Left lung (tissue), 14 donors: ENCODE measurements at places on chromosomes 13 and 19. TPM values are rescaled to one million over a fixed set of nuclear protein-coding genes. Genes with fewer than 3 reads are reported as not detected.

ZNF429 gene
- polyA plus RNA-seq, result 25.6 TPM

PDX1 gene
- not detected for polyA plus RNA-seq

DNA sequence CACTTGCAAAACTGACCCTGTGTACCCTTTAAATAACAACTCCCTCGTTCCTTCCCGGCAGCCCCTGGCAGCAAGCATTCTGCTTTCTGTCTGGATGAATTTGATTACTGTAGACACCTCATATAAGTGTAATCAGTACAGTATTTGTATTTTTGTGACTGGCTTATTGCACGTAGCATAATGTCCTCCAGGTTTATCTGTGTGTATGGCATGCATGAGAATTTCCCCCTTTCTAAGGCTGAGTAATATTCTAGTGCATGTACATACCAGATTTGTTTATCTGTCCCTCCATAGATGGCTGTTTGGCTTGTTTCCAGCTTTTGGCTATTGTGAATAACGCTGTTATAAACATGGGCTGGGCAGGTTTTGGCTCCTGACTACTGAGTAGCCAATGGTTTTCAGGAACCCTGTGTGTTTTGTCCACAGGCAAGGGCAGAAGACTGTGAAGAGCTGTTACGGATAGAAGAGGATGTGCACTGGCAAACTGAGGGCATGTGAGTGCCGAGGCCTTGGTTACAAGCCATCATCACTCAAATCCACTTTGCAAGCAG lies 98.0 kb downstream of the ESD start:
- H3K27me3 ChIP-seq, result no peaks in the 10 kb centered on the region
- H3K36me3 ChIP-seq, result peaks cover 48% of the 10 kb centered on the region
- H3K4me1 ChIP-seq, result peaks cover 6% of the 10 kb centered on the region
- DNase-seq, result no peak
- H3K27ac ChIP-seq, result peak overlapping the region; percentile 30

- H3K4me3 ChIP-seq, result no peak overlapping the region
- H3K27ac ChIP-seq, result no peak overlapping the region
- H3K36me3 ChIP-seq, result no peaks in the 10 kb centered on the region
- H3K27me3 ChIP-seq, result no peaks in the 10 kb centered on the region
- DNase-seq, result no peak
Measured at GRCh38 chr13:85148009-85148408, 651.2 kb downstream of the SLITRK6 start.

DNA sequence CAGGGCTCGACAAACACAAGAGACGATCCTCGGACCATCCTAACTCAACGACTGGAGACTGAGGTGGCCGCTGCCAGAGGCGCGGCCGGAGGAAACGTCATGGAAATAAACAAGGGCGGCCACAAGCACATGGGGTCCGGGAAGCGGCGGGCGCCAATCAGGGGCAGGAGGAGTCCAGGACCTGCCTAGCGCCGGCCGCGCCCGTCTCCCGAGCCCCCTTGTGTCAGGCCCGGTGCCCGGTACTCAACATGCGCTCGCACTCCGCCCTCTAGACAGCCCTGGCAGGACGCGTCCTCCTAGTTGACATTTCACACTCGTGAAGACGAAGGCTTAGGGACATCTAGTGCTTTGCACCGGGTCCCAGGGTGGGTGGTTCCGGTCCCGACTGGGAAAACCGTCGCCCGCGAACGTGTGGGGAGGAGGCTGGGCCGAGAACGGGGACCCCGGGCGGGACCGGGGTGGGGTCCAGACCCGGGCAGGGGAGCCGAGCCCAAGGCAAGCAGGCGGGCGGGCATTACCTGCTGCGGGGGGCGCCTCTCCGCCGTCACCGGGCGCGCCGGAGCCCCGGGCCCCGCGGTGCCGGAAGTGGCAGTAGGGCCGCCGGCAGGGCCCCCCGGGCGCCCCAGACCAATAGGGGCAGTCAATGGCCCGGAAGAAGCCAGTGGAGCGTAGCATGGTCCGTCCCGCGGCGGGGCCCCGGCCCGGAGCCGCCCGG lies 442 bp downstream of the REXO1 start:
- peak overlapping the region; percentile 99 for H3K27ac ChIP-seq
- peak overlapping the region; percentile 97 for H3K4me3 ChIP-seq
- no peak for DNase-seq
- H3K36me3 ChIP-seq, result no peaks in the 10 kb centered on the region
- H3K4me1 ChIP-seq, result peaks cover 16% of the 10 kb centered on the region

GRCh38 chr19:17409990-17410389 lies 4.6 kb upstream of the BST2 start:
- no peak overlapping the region for H3K27ac ChIP-seq
- H3K4me1 ChIP-seq, result no peaks in the 10 kb centered on the region
- DNase-seq, result no peak
- H3K27me3 ChIP-seq, result no peaks in the 10 kb centered on the region

DNA sequence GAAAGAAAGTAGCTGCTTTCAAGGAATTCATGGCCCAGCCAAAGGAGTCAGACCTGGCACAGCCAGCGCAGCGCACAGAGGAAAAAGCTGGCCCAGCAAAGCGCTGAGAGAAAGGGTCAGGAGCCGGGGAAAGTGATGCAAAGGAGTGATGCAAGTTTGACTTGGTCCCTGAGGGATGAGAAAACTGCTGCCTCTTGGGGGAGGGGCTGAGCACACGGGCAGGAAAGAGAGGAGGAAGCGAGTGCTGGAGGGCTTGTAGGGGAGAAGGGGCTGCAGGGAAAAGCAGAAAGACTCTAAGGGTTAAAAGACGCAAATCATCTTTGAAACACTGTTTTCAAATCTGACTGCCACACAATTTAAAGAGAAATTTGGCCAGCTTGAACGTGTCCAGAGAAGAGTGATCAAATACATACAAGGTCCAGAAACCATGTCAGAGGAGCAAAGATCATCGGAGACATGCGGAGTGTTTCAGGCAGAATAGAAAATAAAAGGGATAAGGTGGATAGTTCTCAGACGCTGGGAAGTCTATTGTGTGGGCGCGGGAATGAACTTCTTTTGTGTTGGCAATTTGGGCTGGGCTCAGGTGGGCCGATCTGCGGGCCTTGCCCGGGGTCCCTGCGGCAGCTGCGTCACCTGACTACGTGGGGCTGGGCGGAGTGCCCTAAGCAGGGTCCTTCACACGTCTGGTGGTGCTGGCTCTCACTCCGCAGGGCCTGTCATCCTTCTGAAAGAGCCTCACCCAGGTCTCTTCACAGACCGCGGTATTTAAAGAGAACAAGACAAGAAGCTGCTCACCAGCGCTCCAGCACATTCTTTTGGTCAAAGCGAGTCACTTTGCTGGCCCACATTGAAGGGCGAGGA lies 18.1 kb downstream of the N4BP2L1 start:
- H3K36me3 ChIP-seq, result no peaks in the 10 kb centered on the region
- no peak for DNase-seq
- H3K4me3 ChIP-seq, result peak overlapping the region; percentile 9
- no peaks in the 10 kb centered on the region for H3K27me3 ChIP-seq
- H3K4me1 ChIP-seq, result peaks cover 2% of the 10 kb centered on the region
